ENCODE measurements at places on chromosomes 4 and X. TPM values are rescaled to one million over a fixed set of nuclear protein-coding genes. Genes with fewer than 3 reads are reported as not detected.

Gene SPP1
- total RNA-seq: not detected

Gene TMSB15C
- total RNA-seq: 3.7 TPM

Gene RASL11B
- 0.31 TPM for total RNA-seq

Gene TMEM31
- total RNA-seq: not detected

Gene RENBP
- 9.3 TPM for total RNA-seq

Gene AADAT
- not detected for total RNA-seq

Gene SPANXN5
- not detected for total RNA-seq

Gene PLXNA3
- total RNA-seq: 35.1 TPM

Gene PNMA6F
- total RNA-seq: not detected

GRCh38 chr4:173446416-173446815 is 47.5 kb upstream of the SCRG1 start:
- DNase-seq: no peak

GRCh38 chr4:1113311-1114009 is at the start of gene RNF212:
TSS of gene RNF212 (minus strand) at chr4:1113564. CDS start at chr4:1113464, 100 bp downstream.
- DNase-seq: peak; percentile 15

- DNase-seq: no peak
Observed at GRCh38 chr4:4609622-4610334, 67.9 kb upstream of the STX18 start.

DNA sequence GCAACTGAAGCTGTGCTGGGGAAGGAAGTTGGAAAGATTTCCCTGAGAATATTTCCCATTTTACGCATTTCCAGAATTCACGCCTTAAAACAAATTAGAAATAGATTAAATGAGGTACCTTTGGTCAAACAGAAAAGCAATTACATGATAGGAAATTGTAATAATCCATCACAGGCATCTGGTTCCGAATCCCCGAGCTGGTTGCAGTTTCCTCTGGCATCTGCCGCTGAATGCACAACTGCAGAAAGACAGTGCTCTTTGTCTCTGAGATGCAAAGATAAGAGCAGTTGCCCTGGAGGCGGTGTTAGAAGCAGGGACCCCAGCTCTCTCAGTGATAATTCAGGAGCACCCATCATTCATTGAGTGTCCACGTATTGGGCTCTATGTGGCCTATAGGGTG is 224.4 kb downstream of the LDB2 start:
- DNase-seq: no peak

- no peak for DNase-seq
Observed at GRCh38 chr4:89249716-89250361, 57.8 kb downstream of the GPRIN3 start.

GRCh38 chr4:163758032-163758431 is 263.5 kb downstream of the TMA16 start:
- no peak for DNase-seq

GRCh38 chrX:124478046-124478445 is 131.7 kb downstream of the SH2D1A start:
- DNase-seq: no peak

DNA sequence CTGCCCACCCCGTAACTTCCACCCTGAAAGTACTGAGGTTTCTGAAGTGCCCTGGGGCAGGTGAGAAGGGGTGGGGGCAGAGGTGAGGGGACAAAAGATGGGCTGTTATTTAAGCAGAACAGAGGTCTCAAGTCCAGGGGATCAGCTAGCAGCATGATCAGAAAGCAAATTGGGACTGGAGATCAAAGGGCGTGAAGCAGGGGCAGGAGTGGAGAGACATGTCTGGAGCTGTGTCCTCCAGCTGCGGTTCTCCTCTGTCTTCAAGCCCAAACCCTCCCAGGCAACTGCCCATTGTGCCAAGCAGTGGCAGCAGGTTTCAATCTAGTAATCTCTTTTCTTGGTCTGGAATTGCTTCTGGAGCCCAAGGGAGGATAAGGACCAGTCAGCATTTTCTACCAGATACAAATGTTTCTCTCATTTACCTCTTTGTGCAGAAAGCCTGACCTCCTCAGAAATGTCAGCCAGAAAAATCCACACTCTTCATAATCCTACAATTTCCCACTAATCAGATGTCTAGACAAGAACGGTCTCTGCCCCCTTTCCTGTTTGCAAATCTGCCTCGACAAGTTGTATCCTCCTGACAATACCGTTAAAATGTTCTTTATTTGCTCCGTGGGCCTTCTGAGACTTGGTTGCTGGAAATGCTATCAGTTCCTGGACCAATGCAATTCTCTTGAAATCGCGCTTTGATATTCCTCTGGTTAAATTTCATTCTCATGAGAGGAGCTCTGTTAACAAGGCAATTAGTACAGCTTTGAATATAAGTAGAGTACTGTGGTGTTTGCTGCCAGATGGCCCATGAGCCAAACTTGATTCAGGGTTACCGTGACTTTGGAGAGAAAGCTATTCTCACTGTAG is 23.2 kb upstream of the RASL11B start:
- no peak for DNase-seq

- DNase-seq: no peak
Observed at GRCh38 chrX:8805974-8806373, 4.8 kb upstream of the FAM9A start.

DNA sequence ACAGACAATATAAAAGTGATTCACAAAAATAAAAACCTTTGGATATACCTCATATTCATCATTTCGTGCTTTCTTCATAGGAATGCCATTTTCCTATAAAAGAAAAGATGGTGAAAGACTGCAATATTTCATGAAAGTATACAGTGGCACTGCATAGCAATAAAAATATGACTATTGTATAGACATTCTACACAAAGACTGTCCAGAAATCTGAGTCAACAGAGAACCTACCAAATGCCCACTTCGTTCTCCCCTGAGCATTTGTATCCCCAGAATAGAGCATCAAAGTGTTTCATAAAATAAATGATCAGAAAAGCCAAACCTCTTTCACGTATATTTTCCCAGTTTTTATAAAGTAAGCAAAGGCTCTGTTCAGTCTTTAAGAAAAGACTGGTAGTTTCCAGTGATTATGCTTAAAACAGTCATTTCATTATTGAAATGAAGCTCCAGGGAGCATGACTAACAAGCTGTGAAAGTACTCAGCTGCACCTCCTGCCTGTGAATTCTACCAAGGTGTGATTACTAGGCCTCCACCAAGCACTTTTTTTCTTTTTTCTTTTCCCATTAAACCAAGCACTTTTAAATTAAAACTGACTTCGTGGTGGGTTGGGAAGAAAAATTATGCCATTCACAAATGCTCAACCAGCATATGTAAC is 20.2 kb downstream of the PPA2 start:
- no peak for DNase-seq

- DNase-seq: no peak
Observed at GRCh38 chr4:102537269-102537668, 36.1 kb downstream of the NFKB1 start.

DNA sequence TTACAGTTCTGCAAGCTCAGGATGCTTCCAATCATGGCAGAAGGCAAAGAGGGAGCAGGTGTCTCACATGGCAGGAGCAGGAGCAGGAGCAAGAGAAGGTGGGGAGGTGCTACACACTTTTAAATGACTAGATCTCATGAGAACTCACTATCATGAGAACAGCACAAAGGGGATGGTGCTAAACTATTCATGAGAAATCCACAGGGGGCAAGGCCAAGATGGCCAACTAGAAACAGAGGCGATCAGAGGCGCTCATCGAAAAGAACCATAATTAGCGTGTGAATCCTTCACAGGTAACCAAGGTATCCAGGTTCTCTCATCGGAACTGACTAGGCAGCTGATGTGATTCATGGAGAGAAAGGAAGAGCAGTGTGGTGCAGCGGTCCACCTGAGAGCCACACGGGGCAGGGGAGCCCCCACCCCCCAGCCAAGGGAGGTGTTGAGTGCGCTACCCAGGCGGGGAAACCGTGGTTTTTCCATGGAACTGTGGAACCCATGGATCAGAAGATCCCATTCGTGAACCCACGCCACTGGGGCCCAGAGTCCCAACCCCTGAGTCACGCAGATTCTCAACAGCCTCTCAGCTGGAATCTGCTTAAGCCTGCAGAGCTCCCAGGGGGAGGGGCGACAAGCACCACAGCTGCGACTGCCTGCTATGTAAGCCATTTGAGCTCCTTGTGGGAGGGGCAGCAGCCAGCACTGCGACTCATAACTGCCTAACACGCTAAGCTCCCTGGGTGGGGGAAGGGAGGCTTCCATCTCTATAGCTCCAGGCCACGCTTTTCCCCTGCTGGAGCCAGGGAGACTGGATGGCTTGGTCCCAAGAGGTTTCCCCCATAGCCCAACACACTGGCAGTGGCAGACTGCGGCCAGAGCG is 46.7 kb downstream of the FGF16 start:
- DNase-seq: no peak

DNA sequence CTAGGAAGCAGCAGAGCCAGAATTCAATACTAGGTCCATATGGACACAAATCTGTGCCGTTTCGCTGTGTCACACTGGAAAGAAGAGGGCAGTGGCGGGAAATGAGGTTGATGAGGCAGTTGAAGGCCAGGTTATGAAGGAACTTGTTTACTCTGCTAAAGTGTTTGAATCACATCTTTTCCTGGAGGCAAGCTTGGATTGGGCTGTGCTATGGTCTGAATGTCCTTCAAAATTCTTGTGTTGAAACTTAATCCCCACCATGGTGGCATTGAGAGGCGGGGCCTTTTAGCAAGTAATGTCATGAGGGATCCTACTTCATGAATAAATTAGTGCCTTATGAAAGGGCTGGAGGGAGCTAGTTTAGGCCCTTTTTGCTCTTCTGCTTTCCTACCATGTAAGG is 2.1 kb upstream of the ERCC6L start:
- DNase-seq: no peak

DNA sequence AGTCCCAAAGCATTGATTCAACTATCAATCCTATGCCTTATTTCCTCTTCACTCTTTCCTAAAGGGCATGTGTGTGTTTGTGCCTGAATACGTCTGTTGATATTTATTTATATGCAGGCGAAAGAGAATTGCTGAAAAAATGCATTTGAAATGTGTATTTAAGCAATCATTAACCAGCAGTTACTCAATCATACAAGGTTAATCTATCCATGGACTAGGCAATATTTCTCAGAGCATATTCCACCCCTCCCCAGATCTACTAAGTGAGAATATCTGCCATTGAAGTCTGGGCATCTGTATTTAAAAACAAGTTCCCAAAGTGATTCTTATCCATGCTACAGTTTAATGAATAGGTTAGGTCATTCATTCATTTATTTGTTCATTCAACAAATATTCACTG is 113.6 kb downstream of the RASGEF1B start:
- DNase-seq: no peak

DNA sequence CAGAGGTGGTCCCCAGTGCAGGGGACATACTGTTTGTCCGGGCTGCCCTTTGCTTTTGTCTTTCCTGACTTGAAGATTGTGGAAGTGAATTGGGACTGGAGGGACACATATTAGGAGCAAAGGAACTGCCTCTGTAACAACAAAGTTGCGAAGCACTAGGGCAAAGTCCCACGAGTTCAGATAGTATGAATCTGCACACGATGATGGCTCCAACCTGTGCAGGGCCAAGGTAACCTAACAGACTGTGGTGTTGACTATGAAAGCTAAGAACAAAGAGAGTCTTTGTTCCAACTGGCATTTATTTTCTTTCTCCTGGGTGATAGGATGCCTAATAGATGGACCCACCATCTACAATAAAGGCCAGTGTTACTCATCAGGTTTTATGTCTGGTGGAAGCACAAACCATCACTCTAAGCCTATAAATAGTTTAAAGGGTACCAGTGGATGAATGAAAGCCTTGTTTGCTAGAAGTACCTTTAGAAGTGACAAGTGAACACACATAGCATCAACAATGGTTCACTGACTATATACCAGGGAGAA is 71.8 kb downstream of the TMA16 start:
- no peak for DNase-seq

DNA sequence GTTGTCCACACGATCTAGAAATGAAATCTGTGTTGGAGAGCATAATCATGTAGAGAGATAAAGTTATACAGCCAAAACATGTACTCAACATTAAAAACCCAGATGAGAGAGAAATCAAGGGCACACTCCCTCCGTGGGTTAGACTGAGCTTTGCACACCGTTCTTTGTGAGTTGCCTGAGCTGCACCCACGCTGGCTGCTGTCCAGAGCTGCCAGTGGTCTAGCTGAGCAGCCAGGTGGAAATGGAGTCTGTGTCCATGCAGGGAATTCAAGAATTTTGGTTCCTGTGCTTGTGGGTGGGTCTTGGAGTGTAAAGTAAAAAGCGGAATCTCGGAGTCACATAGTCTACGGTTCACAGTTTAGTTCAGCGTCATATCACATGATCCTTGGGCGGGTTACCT is 84.6 kb downstream of the GPR143 start:
- DNase-seq: no peak

GRCh38 chr4:16079046-16079445 is 4.8 kb downstream of the PROM1 start:
- DNase-seq: no peak

- DNase-seq: no peak
Observed at GRCh38 chrX:20454117-20454516, 187.4 kb upstream of the RPS6KA3 start.

- DNase-seq: no peak
Observed at GRCh38 chr4:185911556-185912064, 99.6 kb upstream of the SORBS2 start.

GRCh38 chrX:69493193-69493592 is 10.9 kb upstream of the NALF2 start:
- no peak for DNase-seq

DNA sequence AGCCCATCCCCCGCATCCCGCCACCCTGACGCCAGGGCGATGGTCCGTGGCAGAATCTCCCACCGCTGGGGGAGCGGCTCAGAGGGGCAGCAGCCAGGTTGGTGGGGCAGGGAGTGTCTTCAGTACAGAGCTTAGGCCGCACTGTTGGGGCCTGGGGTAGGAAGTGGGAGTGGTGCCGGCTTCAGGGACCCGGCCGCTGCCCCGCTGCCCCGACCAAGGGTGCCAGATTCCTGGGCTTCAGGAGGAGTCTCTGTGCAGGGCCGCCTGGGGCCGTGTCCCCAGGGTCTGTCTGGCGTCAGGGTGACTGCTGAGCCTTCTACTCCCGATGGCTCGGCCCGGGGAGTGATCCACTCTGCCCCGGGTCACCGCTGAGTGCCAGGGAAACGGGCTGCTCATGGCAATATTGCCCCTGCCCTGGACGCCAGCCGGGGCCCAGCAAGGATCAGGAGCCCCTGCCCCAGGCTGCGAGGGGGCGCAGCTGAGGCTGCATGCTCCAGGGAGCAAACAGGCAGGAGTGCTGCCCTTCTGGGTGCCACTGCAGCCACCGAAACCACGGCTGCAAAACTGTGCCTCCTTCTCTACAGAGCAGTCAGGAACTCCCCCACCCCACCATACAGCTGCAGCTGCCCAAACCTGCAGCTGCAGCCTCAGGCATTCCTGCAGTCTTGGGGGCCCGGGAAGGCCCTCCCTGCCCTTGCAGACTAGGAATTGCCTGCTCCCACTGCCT is 1206.1 kb downstream of the ARAP2 start:
- DNase-seq: no peak

GRCh38 chr4:53693909-53694308 is 102.6 kb upstream of the LNX1 start:
- DNase-seq: no peak
